ENCODE measurements at places on chromosomes 2 and 18. TPM values are rescaled to one million over a fixed set of nuclear protein-coding genes. Genes with fewer than 3 reads are reported as not detected.

DNA sequence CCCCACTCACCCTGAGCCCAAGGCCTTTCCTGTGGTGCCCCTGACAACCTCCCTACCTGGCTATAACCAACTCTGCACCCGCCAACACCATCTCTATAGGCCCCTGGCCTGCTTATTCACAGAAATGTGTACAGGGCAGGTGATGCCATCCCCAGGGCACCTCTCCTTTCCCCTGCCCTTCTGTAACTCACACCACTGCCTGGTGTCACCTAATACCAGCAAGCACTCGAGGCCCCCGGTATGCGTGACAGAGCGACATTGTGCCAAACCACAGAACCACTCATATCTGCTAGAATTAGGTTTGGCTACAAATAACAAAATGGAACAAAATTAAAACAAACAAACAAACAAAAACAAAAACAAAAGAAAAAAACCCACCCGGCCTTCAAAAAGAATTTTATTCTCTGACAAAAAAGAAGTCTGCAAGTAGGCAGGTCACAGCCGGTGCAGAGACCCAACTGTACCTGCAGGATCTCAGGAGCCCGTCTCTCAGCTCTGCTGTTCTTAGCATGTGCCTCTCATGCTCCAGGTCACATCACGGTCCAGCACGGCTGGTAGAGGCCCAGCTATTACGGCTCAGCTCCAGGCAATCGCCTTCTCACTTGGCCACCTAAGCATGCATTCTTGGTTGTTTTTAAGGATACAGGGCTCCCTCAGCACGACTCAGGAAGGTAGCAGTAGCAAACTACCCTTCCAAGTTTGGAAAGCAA is 51.4 kb downstream of the FAM178B start:
- no peak for DNase-seq

DNA sequence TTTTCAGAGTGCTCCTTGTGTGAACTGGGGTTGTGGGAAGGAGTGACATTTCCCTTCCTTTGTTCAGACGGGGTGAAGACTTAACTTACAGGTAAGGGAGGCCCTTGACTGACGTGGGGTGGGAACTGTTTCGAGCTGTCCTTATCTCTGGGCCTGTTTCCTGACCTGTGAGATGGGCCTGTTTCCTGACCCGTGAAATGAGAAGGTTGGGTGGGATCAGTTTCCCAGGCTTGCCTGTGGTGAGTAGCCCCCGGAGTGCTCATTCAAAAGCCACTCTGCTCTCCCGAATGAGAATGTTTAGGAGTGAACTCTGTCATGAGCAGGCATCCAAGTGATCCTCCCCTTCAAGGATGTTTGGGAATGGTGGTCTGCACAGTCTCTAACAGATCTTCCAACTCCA is 4.1 kb upstream of the LYPD6B start:
- DNase-seq, result no peak

DNA sequence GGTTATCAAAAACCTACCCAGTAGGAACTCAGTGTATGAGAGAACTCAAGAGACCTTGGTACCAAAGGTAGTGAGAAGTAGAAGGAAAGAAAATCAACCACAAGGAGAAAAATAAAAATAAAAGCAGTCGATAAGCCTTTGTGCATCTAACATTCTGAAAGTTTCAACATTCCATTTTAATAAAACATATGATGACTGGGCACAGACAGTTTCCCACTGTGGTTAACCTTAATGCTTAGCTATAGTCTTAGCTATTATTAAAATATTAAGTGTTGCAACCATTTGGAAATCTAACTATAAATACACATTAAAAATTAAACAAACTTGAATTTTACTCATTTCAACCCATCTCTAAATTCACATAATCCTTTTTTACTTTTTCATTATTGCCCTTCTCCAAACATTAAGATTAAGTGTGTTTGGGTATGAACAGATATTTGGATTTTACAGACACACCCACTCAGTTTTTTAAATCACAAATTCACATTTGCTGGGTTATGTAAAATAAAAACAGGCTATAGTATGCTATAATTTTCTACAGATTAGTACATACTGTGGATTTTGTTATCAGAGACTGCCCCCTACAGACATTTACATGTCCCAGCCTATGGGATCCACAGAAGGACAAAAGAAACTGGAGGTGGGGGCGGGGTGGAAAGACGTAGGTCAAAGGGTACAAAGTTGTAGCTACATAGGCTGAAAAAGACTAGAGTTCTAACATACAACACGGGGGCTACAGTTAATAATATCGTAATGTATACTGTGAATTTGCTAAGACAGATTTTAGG is 32.8 kb downstream of the SRBD1 start:
- DNase-seq, result peak; percentile 30

- no peak for DNase-seq
These were observed 217.8 kb downstream of the HAUS1 start for GRCh38 chr18:46321955-46322354.

DNA sequence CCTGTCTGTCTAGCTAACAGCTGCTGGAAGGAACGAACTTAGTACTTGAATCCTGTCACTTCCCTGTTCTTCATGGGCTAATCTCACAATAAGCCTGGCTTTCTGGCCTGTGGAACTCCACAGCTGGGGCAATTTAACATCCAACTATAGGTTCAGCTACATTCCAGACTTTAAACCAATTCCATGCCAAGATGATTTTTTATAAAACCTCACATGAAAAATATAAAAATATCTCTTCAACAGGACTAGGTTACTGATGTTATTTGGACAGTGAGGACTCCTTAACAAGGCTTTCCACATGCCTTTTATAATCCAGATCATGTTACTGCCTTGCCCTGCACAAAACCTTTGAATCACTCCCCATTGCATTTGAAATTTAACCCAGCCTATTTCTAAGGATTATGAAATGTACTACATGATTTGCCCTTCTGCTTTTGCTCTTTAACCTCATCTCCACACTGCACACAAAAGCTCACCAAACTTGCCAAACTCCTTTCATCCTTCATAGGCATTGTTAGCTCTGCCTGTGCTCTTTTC is 863.2 kb upstream of the CHAC2 start:
- DNase-seq, result no peak

DNA sequence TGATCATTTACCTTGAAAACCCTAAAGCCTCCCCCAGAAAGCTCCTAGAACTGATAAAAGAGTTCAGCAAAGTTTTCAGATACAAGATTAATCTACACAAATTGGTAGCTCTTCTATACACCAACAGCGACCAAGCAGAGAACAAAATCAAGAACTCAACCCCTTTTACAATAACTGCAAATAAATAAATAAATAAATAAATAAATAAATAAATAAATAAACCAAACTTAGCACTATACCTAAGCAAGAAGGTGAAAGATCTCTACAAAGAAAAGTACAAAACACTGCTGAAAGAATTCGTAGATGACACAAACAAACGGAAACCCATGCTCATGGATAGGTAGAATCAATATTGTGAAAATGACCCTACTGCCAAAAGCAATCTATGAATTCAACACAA is 182.0 kb upstream of the RND3 start:
- DNase-seq, result no peak

DNA sequence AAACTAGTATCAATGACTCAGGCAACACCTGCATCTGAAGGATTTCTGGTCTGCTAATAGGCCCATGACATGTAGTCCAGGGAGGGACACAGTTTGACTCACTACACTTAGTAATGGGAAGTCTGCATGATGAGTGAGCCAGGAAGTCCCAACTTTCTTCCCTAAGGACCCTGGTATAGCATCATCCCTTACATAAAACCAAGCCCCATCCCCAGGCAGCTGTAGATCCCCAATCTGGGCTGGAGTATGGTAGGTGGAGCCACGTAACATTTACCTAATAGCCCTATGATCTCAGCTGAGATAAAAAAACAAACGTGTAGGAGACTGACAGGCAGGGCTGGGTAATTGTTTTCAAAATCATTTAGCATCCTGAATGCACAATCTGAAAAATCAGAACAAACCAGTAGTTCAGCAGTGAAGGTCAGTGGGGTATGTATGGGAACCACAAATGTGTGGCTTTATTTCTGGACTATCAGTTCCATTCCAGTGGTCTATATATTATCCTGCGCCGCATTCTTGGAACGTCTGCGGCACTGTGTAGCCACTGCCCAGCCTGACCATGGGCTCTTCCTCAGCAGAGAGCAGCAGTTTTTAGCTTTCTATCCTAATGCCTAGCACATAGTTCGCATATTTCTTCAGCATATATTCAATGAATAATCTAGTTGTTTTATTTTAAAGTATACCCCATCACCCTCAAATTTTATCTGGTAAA is 33.5 kb downstream of the EPB41L3 start:
- no peak for DNase-seq

The ZAP70 gene
- total RNA-seq, result 0.62 TPM

DNA sequence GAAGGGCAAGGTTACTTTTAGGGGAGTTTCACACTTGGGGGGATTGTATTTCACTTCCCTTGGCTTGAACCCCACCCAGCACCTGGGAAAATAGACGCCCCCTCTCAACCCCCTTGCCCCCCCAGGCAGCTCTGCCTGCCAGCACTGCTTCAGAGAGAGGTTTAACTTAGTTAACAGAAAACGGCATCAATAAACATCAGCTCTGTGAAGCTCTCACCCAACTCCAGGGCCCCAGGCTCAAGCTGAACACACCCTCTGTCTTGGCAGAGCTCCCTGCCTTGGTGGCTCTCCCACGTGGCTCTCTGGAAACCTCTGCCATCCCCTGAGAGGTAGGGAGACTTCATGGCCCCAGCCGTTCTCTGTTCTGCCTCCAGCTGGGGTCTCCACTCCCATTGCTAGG is 244.1 kb downstream of the ACKR3 start:
- DNase-seq, result no peak

The DOK6 gene
- total RNA-seq, result 7.5 TPM

GRCh38 chr18:9068346-9068745 is 34.2 kb upstream of the NDUFV2 start:
- DNase-seq, result no peak

DNA sequence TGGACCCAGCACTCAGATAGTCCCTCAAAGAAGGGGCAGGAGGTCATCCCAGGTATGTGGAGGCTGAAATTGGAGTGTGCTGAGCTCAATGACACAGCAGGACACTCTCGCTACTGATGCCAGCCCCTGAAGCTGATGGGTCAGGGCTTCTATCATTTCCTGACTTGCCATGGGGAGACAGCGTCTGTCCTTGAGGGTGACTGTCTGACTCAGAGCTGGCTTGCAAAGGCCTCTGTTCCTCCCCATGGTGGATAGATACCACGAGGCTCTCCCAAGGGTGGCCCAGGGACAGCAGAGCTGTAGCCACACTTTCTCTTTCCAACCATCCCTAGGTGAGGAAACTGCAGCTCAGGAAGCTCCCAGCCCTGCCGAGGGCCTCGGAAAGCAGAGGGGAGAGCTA is 10.8 kb downstream of the ALPG start:
- no peak for DNase-seq

DNA sequence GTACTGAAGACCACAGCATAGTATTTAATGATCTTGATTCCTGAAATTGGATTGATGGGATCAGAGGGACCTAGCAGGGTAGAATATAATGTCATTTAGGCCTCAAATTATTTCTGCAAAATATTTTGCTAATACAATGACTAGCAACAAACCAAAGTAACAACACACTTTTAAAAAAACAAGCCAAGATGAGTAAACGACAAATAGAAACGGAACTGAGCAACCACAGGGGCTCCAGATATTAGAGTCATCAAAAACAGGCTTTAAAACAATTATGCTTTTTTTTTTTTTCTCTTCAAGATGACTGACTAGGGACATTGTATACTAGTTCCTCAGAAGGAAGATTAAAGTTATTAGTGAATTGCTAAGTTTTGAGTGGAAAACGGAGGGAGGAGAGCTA is 447.1 kb upstream of the MMADHC start:
- no peak for DNase-seq

- no peak for DNase-seq
These were observed 10.6 kb downstream of the SUPT7L start for GRCh38 chr2:27652790-27653189.

- no peak for DNase-seq
These were observed 2.6 kb downstream of the SLC14A1 start for GRCh38 chr18:45726603-45727002.

DNA sequence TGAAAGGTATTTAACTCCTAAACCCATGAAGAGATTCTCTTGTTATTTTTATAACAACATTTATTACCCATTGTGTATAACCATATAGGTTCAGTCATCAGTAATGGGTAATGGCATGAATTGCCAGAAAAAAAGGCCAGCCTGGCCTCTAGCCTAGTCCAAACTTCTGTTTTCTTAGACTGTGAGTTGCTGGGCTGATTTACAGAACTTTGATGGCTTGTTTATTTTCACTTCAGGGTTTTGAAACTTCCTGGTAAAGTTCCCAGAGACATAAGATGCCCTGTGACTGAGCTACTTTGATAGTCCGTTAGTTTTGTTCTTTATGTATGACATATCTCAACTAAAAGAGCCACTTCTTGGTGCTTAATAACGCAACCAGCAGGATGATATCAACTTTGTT is 164.8 kb downstream of the METTL4 start:
- no peak for DNase-seq

The DSG4 gene
- not detected for total RNA-seq

GRCh38 chr2:26540306-26540705 is 62.4 kb upstream of the OTOF start:
- no peak for DNase-seq

DNA sequence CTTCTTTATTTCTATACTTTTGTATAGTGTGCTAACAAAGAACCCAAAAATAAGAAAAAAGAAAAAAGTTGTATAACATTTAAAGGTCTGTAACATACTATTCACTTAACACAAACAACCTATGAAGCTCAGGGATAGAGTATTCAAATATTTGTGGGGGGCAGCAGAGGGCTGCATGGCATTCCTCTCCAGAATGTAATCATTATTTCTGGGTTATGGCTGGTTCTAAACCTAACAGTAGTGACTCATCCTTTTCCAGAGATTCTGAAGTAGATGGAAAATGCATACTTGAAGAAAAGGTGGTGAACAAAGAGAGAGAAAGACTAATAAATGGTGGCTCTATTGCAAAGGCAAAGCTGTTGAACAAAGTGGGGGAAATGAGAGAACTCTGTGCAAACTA is 249.4 kb downstream of the NRXN1 start:
- no peak for DNase-seq

The SPATA3 gene
- not detected for total RNA-seq

GRCh38 chr2:219245148-219245898 is at the start of the genes GLB1L and STK16:
Gene GLB1L, minus strand, starts transcription at chr2:219245444. Its CDS starts 1,871 bp downstream, at chr2:219243573.
Gene STK16, plus strand, starts transcription at chr2:219245479. Its CDS starts 521 bp downstream, at chr2:219246000.
- peak; percentile 98 for DNase-seq

The FKBP1B gene
- total RNA-seq, result 3.6 TPM

GRCh38 chr2:229646186-229646723 is 68.1 kb downstream of the DNER start:
- no peak for DNase-seq

- no peak for DNase-seq
These were observed 2.3 kb upstream of the PLCD4 start for GRCh38 chr2:218605432-218605831.

All from right cardiac atrium (tissue), 5 donors.